ENCODE measurements at places on chromosomes 11 and 22.

DNA sequence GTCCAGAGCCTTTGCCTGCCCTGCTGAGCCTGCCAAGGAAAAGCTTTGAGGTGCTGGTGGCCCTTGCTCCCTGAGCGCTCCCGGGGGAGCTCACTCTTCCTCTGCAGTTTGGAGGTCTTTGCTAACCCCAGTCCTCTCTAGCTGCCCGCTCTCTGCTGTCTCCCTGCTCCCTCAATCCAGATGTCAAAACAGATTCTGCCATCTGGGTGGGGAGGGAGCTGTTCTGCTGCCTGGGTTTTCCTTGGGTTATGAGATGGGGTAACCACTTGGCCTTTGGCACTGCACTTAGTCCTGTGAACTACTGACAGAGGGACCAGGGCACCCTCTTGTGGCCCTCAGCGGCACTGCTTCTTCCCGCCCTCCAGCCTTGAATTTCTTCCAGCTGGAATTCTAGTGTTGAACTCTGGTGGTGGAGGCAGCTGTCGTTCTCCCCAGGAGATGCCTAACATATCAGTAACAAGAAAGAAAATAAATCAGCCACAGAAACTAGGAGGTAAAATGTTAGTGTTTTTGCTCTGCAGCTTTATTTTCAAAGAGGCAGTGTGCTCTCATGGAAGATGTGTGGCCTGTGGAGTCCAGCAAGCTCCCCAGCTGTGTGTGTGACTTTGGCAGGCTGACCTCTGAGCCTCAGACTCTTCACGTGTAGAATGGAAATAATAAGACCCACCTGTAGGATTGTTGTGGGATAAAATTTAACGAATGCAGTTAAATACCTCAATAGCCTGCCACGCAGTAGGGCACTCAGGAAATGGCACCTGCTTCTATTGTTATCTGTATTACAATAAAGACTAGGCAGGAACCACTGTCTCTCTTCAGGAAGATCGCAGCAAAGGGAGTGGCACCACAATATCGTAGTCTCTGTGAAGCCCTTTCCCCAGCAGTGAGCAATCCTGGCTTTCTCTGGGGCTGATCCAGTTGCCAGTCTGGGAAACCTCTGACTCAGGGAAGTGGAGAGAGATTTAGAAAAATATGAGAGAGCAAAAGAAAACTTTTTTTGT lies 23.4 kb downstream of the ARFGAP2 start:
- peak; percentile 77 for DNase-seq

- no peak for DNase-seq
Measured at GRCh38 chr11:94302776-94303175, 1.6 kb upstream of the IZUMO1R start.

- DNase-seq, result no peak
Measured at GRCh38 chr22:29445508-29445907, 7.1 kb downstream of the RFPL1 start.

DNA sequence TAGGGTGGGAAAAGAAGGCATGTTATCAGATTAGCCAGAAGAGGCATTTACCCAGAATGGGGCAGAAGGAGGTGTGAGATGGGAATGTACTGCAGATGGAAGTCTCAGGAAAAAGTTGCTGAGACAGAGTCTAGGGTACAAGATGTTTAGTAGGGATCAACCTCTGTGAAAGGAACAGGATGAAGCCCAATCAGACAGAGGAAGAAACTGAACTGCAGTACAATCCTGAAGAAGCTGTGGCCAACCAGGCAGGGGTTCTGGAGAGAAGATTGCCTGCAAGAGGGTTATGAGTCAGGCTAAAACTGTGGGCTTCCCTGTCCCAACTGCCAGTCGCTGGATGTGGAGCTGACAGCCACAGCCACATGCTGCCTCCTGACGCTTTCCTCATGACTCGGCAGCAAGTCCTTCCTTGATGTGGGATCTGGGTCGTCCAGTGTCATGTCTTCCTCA lies 64.0 kb downstream of the CWC15 start:
- DNase-seq, result no peak

- no peak for DNase-seq
Measured at GRCh38 chr11:8671193-8671612, 11.3 kb downstream of the TRIM66 start.

GRCh38 chr11:108983636-108984420 lies 319.0 kb downstream of the DDX10 start:
- no peak for DNase-seq

DNA sequence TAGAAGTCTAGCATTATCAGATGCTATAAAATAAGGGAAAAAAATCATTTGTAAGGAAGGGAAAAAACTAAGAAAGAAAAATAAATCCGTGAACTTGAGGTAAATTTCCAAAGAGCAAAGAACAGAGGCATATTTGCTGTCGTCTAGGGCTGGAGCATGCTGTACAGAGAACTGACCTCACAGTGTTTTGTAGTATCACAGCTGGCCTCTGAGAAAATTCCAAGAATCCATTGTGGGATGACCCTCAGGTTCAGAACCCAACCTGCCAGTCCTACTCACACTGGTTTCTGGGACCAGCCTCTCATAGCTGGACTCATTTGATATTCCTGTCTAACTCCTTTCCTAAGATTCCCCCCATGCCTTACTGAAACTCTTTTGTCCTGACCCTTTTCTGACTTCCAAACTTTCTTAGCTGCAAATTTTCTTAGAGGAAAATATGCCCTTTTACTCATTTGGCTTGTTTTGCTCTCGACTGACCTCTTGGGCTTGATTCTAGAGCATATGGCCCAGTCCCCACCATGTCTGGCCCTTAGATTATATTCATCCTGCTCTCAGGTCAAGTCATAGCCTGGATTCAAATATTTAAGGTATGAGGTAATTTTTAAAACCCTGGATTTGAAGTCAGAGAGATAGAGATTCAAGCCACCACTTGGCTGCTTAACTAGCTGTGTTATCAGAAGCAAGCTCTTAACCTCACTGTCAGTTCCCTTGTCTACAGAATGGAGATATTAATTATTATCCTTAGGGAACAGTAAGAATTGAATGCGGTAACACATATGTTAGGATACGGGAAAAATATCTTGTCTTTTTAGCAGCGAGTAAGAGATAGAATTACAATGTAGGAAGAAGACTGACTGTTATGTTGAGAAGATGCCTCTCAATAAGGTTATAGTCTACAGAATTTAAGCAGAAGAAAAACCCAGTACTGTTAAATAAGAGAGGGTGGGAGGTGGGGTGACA lies 89.7 kb upstream of the KCNA4 start:
- no peak for DNase-seq

- DNase-seq, result no peak
Measured at GRCh38 chr22:50267591-50268390, 2.4 kb downstream of the MAPK11 start.

- DNase-seq, result no peak
Measured at GRCh38 chr11:64035576-64035975, at the start of gene FLRT1. FLRT1 (plus strand) TSS chr11:64035931; CDS start chr11:64116268, 80,337 bp downstream.

DNA sequence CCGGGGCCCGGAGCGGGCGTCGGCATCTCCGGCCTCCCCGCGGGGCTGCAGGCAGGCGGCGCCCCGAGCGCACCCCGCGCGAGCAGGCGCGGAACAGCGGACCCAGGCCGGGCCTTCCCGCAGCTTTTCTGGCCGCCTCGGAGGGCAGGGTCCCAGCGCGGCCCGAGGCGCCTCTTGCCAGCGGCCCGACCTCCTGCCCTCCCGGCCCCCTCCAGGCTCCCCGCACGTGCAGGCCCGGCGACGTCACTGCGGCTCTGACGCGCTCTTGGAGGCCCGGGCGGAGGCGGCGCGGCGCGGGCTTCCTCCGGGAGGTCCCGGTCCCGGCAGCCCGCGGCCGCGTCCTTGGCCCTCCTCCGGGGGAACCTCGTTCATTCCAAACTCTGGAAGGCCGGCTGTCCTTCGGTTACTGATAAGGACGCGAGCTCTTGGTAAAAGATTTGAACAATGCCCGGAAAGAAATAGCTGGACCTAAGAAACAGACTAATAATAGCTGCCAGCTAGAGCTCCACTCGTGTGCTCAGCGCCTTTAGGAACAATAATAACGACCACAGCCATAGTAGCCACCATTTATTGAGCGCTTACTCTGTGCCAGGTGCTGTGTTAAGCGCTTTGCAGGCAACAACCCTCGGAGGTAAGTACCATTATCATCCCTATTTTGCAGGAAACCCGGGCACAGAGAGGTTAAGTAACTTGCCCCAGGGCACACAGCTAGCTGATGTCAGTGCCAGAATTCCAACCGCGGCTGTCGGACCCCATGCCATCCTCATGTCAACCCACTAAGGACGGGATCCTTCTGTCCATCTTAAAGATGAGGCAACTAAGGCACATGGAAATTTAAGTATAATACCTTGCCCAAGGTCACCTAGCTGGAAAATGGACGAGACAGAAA lies 39.1 kb upstream of the CREB3L1 start:
- DNase-seq, result peak; percentile 56

DNA sequence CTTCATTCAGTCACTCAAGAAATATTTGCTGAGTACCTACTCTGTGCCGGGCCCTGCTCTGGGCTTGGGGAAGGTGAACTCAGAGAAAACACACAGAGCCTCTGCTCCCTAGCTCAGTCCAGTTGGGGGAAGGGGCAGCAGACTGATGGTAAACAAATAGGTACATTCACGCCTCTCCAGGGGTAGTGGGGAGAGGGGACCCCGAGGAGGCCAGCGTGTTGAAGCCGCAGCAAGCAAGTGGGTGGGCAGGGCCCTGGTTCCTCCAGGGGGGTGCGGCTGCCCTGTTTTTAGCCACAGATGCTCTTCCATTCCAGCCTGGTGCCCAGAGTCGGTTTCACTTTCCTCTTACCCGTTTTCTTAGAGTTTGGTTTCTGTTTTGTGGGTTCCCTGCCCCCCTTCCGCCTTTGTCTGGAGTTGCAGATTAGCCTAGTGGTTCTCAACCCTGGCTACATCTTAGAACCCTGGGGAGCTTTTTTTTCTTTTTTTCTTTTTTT lies 8.7 kb downstream of the DRAP1 start:
- no peak for DNase-seq

DNA sequence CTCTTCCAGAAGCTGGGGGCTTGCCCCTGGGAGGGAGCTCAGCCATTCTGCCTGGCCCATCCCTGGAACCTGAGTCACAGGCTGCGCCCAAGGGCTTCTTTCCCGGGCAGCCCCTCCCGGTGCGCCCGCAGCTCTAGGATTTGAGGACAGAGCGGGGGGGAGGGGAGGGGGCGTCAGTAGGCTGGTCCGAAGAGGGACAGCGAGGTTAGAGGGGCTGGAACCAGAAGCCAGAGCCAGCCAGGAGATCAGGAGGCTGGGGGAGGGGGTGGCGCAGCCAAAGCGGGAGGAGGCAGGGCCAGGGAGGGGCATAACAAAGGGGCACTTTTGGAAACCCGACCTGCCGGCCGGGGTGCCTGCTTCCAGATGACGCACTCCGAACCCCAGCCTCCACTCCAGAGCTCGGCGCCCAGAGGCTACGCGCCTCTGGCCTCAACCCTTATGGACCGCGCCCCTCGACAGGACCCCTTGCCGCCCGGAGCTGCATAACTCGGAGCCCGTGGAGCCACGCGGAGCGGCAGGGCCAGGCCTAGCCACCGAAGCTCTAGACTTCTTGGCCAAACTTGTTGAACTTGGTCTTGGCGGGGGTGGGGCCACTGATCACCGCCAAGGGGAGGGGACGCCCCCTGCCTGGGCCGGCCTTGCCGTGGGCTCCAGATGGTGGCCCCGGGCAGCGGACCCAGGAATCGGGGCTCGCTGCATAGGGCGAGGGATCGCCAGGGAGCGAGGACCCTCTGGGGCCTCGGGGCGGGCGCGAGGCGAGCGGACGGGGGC lies 744 bp downstream of the PACSIN3 start:
- peak; percentile 66 for DNase-seq

DNA sequence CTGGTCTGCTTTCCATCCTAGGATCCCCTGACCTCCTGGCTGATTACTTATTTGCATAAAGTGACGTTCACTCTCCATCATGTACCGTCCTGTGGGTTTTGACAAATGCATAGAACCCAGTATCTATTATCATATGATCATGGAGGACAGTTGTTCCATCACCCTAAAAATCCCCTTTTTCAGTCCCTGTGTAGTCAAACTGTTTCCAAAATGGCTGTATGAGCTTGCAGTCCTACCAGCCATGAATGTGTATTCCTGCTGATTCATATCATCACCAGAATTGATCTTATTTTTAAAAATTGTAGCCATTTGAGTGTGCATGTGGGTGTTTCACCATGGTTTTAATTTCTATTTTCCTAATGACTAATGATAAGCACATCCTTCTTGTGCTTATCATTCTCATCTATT lies 108.8 kb downstream of the MPPED1 start:
- no peak for DNase-seq

- no peak for DNase-seq
Measured at GRCh38 chr11:18599739-18600230, at the start of gene MISFA. MISFA (plus strand) TSS chr11:18599789; CDS start chr11:18599929, 140 bp downstream.

- DNase-seq, result no peak
Measured at GRCh38 chr11:120547316-120547715, 35.8 kb downstream of the GRIK4 start.
